Upper lobe of left lung (tissue), 6 donors: ENCODE measurements at places on chromosomes 6 and 20.

- DNase-seq, result no peak
Observed at GRCh38 chr20:1383623-1384404, 9.0 kb downstream of the FKBP1A start.

- DNase-seq, result no peak
Observed at GRCh38 chr20:5654557-5654956, 95.6 kb upstream of the SHLD1 start.

- no peak for DNase-seq
Observed at GRCh38 chr20:47274401-47275108, 81.9 kb downstream of the ZMYND8 start.

DNA sequence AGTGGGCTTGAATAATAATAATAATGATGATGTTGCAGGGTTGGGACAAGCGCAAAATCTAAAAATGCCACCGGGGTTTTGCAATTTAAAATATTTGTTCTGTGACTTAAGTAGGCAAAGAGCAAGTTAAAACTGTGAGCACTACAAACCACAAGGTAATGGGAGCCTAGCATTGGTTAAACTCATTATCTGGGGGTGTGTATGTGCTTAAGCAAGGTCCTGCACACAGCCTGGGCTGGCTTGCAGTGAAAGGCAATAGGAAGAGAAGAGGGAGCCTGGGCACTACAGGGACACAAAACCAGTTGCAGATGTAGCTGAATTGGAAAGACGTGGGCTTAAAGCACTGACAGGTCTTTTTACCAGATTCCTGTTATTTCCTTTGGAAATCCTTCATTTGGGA, 11.7 kb downstream of the SIM1 start:
- DNase-seq, result no peak

DNA sequence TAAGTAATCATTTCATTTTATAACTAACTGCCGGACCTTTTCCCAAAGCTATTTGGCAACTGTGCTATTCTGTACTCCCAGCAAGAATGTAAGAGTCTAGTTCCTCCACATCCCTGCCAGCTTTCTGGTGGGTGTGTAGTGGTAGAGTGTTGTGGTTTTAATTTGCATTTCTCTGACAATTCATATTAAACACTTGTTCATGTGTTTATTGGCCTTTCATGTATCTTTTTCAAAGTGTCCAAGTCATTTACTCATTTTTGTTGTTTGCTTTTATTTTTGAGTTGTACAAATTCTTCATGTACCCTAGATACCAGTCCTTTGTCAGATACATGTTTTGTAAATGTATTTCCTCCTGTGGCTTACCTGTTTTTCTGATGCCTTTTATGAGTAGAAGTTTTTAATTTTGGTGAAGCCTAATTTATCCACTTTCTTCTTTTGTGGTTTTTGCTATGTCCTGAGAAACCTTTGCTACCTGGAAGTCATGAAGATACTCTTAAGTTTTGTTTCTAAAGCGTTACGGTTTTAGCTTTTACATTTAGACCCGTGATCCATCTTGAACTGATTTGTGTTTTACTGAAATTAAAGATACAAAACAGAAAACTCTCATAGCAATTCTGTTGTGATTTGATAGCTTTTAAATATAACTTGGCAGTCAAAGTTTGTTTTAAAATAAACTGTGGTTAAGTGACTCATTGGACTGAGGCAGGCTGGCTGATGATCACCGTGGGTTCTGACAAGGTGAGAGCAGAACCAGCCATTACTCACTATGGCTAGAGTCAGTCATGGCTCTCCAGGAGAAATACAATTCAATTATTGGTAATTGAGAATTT, 8.0 kb downstream of the MYLIP start:
- peak; percentile 37 for DNase-seq

- peak; percentile 50 for DNase-seq
Observed at GRCh38 chr6:3872370-3872854, 23.2 kb downstream of the FAM50B start.
